Activated CD4-positive, alpha-beta memory T cell treated with anti-CD3 and anti-CD28 coated beads, Interleukin-2, amount 10 ng/mL, durations not matched to agents 7 days and 5 days (primary cell): ENCODE measurements at places on chromosomes 13 and 19.

GRCh38 chr13:113732961-113733950 is 25.8 kb upstream of the TMEM255B start:
- peaks cover 22% of the 10 kb centered on the region for H3K27me3 ChIP-seq
- H3K27ac ChIP-seq: no peak overlapping the region
- no peaks in the 10 kb centered on the region for H3K4me1 ChIP-seq
- H3K4me3 ChIP-seq: no peak overlapping the region

- no peak overlapping the region for H3K27ac ChIP-seq
- no peak overlapping the region for H3K4me3 ChIP-seq
- DNase-seq: peak; percentile 81
- no peaks in the 10 kb centered on the region for H3K27me3 ChIP-seq
Observed at GRCh38 chr19:3544742-3545668, 6.0 kb downstream of the TEKTIP1 start.

DNA sequence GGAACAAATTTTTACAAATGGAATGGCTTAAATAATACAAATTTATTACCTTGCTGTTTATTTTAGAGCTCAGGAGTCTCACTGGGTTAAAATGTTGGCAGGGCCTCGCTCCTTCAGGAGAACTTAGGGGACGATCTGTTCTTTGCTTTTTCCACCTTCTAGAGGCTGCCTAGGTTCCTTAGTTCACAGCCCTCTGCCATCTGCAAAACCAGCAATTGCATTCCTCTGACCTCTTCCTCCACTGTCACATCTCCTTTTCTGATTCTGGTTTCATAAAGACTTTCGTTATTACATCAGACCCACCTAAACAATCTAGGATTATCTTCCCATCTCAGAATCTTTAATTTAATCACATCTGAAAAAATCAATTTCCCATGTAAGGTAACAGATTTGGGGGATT is 249.6 kb upstream of the SPRY2 start:
- H3K27me3 ChIP-seq: no peaks in the 10 kb centered on the region
- H3K36me3 ChIP-seq: no peaks in the 10 kb centered on the region
- H3K27ac ChIP-seq: no peak overlapping the region
- no peaks in the 10 kb centered on the region for H3K4me1 ChIP-seq
- no peak overlapping the region for H3K4me3 ChIP-seq
- no peak for DNase-seq

DNA sequence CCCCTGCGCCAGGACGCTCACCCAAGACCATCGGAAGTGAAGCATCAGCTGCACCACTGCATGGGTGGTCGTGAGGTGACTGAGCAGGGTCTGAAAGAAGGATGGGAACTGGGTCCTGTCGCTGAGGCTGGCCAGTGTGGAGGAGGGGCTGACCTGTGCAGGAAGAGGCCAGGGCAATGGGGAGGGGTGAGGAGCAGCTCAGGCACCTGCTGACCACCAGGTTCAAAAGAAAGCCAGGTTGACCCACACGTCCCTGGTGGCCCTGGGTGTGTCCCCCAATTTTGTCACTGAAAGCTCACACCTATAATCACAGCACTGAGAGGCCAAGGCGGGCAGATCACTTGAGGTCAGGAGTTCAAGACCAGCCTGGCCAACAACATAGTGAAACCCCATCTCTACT is 13.7 kb upstream of the ZSCAN1 start:
- DNase-seq: no peak
- peaks cover 5% of the 10 kb centered on the region for H3K36me3 ChIP-seq
- no peaks in the 10 kb centered on the region for H3K4me1 ChIP-seq
- no peak overlapping the region for H3K27ac ChIP-seq
- no peaks in the 10 kb centered on the region for H3K27me3 ChIP-seq

- no peak overlapping the region for H3K4me3 ChIP-seq
- DNase-seq: no peak
- no peaks in the 10 kb centered on the region for H3K36me3 ChIP-seq
- H3K27ac ChIP-seq: no peak overlapping the region
Observed at GRCh38 chr13:66837246-66837645, 392.9 kb downstream of the PCDH9 start.
